Left cardiac atrium (tissue), 4 donors: ENCODE measurements at places on chromosomes 1 and 21. TPM values are rescaled to one million over a fixed set of nuclear protein-coding genes. Genes with fewer than 3 reads are reported as not detected.

- no peak for DNase-seq
Observed at GRCh38 chr1:196680107-196680506, 28.3 kb downstream of the CFH start.

DNA sequence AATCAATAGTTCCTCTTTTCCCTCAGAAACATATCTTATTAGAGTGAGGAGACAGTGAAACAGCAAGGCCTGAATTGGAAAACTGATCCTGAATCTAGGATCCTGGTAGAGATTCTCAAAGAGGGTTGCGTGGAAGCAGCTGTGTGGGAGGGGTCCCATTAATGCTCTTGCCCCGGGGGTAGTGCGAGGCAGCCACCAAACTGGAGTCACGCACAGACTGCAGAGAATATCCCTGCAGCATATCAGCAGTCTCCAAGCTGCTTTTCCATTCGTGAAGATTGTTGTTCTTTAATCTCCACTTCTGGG is 150.1 kb downstream of the DISC1 start:
- DNase-seq: no peak

DNA sequence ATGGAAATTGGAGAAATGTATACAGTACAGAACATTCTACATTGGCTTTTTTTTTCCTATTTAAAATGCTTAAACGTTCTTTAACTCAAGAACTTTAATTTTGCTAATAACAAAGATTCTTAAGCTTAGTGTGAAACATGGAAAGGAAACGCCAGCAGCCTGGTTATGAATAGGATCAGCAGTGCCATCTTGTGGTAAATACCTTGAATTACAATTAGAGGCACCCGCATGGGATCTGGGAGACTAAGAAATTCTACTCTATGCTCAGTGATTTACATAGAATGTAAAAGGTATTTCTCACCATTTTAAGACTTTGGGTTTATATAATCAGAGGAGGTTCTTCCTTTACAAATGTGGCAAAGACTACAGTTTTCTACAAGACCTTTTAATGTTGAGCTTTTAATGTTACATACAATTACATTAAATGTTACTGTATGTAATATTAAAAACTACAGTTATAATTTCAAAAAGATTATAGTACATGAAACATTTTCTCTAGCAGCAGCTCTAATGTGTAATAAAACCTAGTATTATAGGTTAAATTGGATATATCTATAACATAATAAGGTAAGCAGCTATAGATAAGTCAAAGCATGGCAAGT is 32.1 kb upstream of the APOBEC4 start:
- DNase-seq: no peak

DNA sequence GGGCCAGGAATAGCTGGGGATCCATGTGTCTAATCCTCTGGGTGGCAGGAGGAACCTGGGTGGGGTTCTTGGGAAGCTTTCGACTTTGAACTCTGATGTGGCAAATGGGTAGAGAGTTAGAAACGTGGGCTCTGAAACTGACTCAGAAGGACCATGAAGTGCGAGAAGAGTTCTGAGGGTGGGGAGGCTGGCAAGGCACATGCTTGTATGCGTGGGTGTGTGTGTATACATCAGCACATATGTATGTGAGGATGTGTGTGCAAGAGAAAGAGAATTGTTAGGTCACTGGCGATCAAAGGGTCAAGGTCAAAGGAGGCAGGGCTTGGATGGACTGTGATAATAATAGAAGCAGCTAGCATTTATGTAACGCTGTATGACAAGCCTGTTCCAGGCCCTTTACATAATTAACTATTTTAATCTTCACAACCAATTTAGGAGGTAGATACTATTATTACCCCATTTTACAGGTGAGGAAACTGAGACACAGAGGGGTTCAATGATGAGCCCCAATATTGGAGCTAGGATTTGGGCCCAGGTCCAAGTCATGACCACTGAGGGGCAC is 84.5 kb upstream of the POU3F1 start:
- DNase-seq: no peak

DNA sequence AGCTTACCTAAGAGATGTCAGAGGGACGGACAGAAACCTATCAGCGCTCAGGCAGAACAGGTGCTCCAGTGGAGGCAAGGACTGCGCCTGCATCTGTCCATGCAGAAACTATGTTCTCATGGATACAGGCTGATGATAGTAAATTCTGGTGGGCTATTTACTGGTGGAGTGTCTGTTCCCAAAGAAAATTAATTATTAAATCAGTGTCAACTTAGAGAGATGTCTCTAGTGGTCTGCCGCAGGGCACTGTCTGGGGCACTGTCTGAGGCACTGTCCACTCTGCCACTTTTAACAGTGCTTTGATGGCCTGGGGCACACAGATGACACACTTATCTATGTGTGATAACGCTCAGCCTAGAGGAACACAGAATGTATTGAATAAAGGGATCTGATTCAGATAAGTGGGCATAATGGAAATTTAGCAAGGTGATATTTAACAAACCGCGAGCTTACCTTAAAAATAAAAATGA is 148.1 kb downstream of the RGS7 start:
- no peak for DNase-seq

DNA sequence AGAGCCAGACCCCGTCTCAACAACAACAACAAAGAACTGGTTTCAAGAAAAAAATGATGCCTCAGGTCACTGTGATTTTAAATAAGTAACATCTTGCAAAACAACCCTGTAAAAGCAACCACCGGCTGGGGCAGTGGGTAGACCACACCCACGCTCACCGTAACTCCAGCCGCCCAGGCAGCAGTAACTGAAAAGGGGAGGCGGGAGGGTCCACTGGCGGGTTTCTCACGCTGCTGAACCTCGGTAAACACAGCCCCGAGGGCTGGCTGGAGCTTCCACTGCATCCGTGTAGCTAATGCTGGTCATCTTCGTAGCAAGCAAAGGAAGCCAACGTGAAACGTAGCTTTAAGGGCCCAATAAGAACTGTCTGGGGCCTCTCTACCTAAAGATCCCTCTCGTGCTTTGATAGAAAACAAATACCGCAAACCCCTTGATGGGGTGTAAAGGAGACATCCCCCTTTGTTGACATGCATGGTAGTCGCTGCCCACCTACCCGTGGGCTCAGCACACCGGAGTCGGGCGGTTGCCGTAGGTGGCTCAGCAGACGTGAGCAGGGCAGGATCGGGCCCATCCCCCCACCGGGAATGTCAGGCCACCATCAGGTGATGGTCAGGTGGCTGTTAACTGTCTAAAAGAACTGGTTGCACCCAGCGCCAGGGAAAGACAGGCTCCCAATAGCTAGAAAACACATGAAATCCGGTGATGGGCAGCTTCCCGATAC is 4.2 kb downstream of the C1orf159 start:
- DNase-seq: peak; percentile 15

- no peak for DNase-seq
Observed at GRCh38 chr1:67939186-67939743, 106.0 kb upstream of the GNG12 start.

GRCh38 chr1:106680776-106681344 is 375.6 kb upstream of the PRMT6 start:
- DNase-seq: no peak

GRCh38 chr1:112312879-112313278 is 83.1 kb upstream of the CTTNBP2NL start:
- DNase-seq: no peak

GRCh38 chr1:164695956-164696665 is 137.1 kb downstream of the PBX1 start:
- no peak for DNase-seq

GRCh38 chr1:179708434-179709195 is 34.5 kb upstream of the FAM163A start:
- DNase-seq: no peak

DNA sequence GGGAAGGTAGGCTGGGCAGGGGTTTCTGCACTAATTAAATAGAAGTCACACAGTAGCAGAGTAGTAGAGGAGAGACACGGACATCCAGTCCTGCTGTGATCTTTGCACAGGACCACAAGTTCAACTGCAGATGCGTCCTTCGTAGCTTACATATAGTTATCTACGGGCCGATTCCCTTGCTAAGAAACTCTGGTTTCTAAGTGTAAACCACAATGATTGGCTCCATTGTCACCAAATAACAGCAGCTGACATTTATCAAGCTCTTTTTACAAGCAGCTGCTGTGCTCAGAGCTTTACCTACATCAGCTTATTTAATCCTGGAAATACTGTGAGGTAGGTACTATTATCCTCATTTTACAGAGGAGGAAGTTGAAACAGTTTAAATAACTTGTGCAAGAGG is 3.1 kb downstream of the SLC45A3 start:
- DNase-seq: no peak

- no peak for DNase-seq
Observed at GRCh38 chr21:41881051-41881450, 1.9 kb upstream of the PRDM15 start.

DNA sequence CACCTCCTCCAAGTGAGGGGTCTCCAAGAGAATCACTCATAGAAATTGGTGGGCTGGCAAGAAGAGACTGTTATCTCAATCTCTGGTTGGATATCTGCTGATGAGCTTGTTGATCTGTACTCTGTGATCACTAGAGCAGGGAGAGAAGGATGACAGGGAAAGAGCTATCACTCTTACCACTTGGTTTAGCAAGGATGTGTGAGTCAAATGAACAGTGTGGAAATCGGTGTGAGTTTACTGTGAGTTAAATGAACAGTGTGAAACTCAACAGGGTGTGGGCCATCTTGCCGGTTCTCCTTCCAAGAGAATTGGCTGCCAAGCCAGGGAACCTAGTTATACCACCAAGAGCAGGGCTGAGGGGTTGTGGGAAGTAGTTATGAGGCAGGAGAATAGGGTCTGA is 33.3 kb upstream of the CD1D start:
- no peak for DNase-seq

DNA sequence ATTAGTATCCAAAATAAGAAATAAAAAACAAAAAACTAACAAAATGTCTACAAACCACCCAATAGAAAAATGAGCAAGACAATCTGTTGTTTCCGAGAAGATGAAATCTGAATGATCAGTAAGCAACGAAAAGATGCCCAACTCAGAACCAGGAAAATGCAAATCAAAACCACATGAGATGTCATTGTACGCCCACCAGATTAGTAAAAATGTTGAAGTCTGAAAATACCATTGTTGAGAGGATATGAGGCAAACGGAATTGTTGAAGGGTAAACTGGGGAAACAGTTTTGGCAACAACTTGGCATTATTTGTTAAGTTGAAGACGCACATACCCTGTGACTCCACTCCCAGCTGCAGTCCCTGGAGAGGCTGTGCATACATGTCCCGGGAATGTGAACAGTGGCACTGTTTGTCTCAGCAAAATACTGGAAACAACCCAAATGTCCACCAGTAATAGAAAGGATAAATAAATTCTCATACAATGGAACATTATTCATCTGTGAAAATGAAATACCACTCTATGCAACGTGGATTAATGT is 10.6 kb downstream of the ZBTB17 start:
- DNase-seq: no peak

GRCh38 chr1:212953321-212953720 is 3.0 kb downstream of the VASH2 start:
- DNase-seq: no peak

GRCh38 chr1:22216210-22216883 is 73.5 kb upstream of the WNT4 start:
- no peak for DNase-seq

GRCh38 chr1:59141267-59141863 is 155.5 kb upstream of the FGGY start:
- peak; percentile 65 for DNase-seq

DNA sequence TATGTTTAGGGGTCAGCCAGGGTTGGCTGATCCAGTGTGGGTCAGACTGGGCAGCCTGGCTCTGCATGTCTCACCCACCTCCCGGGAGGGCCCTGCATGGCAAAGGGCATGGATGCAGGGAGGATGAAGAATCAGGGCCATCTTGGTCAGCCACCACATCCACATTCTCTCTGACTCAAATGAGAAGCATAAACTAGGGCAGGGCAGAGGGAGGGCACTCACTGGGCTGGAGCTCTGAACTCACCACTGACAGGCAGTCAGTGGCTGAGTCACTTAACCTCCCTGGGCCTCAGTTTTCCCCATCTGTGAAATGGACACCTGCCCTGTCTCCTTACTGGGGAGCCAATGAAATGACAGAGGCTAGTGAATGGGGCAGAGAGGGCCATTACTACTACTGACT is 4.3 kb upstream of the CELA2A start:
- no peak for DNase-seq

DNA sequence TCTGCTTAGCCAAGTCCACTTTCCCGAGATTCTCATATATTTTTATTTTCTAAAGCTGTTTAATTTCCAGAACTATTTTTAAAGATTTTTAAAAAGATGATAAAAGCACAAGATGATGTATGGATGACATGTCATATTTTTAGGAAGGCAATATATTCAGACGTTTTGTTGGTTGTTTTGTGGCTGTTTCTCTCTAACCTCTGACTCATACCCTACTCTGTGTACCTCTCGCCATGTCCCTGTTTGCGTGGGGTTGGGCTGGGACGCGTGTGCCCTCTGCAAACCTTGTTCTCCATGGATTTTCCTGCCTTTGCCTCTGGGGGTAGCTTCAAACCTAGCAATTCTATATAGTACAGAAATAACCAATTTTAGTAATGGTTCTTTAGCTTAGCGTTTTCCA is 132.0 kb downstream of the GALNT2 start:
- no peak for DNase-seq

GRCh38 chr1:152654110-152654509 is 9.1 kb upstream of the LCE2D start:
- no peak for DNase-seq

DNA sequence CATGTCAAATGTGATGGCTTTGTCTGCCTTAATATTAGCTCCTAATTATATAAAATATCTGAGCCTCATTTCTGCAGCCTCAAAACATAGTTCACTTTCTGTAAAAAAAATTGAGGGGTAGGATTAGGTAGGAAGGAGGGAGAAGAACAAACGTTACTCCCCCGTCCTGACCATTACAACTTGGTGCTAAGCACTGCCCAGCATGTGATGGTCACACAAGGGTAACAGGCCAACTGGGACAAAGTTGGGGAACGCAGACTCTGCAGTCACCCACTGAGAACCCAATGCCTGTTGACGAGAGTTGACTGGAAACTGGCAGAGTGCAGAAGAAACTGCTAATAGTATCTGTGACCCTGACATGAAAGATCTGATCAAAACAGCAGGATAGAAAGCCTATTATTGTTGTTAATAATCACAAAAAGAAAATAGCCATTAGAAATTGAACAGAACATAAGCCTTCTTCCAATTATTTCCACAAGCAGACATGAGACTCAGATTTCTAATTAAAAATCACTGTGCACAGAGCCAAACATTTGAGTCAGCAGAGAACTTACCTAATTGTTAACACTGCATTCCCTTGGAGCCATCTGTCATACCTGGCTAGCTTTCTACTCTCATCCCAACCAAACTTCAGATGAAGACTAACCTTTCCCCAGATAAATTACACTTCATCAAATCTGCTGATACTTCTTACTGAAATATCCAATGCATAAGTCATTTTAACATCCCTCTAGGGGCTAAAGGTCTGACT is 5.5 kb downstream of the SORT1 start:
- DNase-seq: peak; percentile 37

Gene CD48
- total RNA-seq: 5.5 TPM

Gene PLEKHG5
- total RNA-seq: 11.8 TPM

Gene FLG2
- not detected for total RNA-seq

Gene C1orf94
- total RNA-seq: not detected

Gene VHLL
- total RNA-seq: not detected

Gene MMEL1
- total RNA-seq: 0.47 TPM

Gene CCDC185
- total RNA-seq: not detected

Gene FAM72B
- total RNA-seq: 0.94 TPM

Gene CC2D1B
- 18.5 TPM for total RNA-seq
